NCI-H1694 treated with DMSO at 0.1 percent for 48 hours (cell line): ENCODE measurements at places on chromosomes 7 and 10.

DNA sequence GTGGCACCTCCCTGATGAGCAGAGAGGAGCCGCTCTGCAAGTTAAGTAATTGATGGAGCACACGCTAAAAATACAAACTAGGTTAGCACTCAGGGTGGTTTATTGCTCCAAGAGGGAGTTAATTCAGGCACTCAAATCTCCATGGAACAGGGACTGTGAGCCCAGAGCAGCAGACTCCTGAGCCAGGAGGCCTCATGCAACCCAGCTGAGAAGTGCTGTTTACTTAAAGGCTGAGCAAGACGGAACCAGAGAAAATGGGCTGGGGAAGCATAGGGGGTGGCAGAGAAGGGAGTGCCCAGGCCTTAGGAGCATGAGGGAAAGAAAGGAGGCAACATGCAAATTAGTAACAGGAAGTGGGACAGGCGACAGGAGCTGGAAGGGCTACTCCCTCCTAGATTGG is 174.1 kb downstream of the KCNMA1 start:
- no peak for DNase-seq

DNA sequence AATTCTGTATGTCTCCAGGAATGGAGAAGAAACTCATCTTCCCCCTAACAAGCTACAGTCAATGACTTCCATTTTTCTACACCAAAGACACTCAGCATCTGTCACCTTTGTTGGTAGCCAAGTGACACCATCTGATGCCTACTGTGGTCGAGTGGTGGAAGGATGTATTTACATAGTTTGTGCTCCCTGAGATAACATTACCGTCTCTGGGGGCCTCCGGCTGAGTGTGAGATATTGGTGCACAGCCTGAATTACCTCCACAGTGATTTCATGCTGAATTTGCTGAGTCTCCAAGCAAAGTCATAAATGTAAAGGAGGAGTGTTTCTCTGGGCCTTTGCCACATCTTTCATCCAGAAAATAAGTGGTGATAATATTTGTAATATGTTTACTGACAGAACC is 114.0 kb downstream of the GRID1 start:
- peak; percentile 39 for DNase-seq

- no peak for DNase-seq
Observed at GRCh38 chr7:27263781-27264180, 21.2 kb downstream of the EVX1 start.

DNA sequence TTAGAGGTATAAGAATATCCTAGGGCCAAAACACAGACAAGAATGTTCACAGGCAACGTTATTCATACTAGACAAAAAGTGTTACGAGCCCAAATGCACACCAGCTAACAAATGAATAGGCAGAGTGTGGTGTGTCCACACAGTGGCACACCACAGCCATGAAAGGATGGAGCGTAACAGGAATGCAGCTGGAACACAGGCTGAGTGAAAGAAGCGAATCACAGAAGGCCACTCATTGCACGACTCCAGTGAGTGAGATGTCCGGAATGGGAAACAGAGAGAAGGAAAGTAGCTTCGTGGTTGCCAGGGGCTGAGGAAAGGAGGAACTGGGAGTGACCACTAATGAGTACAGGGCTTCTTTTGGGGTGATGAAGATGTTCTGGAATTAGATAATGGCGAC is 198.8 kb downstream of the TNS3 start:
- DNase-seq, result no peak

- DNase-seq, result no peak
Observed at GRCh38 chr7:123190109-123190831, 9.5 kb downstream of the SLC13A1 start.

- DNase-seq, result no peak
Observed at GRCh38 chr7:135856356-135857144, 107.9 kb upstream of the FAM180A start.

GRCh38 chr10:88216976-88217375 is 353.6 kb downstream of the PTEN start:
- DNase-seq, result no peak

- no peak for DNase-seq
Observed at GRCh38 chr7:158650821-158651225, 53.8 kb downstream of the NCAPG2 start.

- DNase-seq, result no peak
Observed at GRCh38 chr10:97531401-97531986, 32.8 kb downstream of the UBTD1 start.

GRCh38 chr7:57354679-57355338 is 95.2 kb upstream of the ZNF716 start:
- DNase-seq, result no peak

DNA sequence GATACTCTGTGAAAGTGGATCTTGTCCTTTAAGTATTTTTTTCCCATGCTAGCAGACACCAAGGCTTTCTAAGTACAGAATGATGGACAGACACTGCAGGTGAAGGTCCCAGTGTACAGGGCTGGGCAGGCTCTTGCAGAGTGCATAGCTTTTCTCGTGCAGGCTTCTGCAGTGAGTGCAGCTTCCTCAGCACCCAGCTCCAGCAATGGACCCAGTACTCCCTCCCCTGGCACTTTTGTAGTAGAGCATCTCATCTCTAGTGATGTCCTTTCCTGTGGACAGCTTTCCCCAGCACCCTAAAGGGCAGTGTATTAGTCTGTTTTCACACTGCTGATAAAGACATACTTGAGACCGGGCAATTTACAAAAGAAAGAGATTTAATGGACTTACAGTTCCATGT is 104.3 kb downstream of the CUL2 start:
- peak; percentile 12 for DNase-seq

- DNase-seq, result peak; percentile 21
Observed at GRCh38 chr7:85030893-85031292, 156.0 kb downstream of the SEMA3D start.

- DNase-seq, result no peak
Observed at GRCh38 chr10:85043207-85043606, 714.8 kb downstream of the CCSER2 start.

GRCh38 chr7:47326220-47326619 is 255.7 kb downstream of the TNS3 start:
- no peak for DNase-seq

GRCh38 chr7:97298561-97298960 is 181.1 kb downstream of the SDHAF3 start:
- DNase-seq, result no peak

DNA sequence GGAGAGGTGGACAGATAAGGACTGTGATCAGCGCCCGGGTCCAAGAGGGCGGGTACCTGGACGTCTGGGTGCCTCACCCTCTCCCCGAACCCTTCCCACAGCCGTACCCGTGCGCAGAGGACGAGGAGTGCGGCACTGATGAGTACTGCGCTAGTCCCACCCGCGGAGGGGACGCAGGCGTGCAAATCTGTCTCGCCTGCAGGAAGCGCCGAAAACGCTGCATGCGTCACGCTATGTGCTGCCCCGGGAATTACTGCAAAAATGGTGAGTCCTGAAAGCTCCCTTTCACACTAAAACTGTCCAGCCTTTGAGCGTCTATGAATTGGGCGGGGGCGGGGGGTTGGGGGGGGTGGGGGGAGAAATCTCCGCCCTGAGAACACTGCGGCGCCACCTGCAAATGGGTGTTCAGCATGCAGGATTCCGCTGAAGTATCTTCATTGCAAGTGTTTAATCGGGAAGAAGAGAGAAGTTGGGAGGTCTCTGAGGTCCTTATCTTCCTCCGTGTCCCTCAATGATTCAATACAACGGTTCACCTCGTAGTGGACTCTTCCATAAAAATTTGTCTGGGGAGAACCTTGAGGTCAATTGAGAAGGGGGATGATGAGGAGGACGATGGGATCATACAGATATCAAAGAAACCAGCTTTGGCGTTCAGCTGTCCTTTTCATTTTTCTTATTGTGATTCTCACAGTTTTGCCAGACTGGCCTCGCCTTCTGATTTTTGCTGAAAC is 906 bp downstream of the DKK1 start:
- no peak for DNase-seq

GRCh38 chr7:145928937-145929336 is 187.7 kb upstream of the CNTNAP2 start:
- no peak for DNase-seq

DNA sequence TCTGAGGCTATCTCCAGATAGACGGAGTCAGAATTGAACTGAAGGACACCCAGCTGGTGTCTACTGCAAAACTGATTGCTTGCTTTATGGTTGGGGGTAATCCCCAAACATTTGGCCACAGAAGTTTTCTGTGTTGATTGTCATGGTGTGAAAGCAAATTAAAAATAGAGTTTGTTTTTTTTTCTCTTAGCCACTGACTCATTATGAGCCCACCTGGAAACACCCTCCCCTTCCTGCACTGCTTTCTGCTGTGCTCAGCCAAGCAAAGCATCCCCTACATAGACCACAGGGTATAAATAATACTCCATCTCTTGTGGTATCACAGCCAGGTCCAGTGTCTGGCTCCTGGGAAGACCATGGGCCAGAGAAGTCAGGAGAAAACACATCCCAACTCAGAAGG is 6.5 kb upstream of the VWC2 start:
- DNase-seq, result no peak

DNA sequence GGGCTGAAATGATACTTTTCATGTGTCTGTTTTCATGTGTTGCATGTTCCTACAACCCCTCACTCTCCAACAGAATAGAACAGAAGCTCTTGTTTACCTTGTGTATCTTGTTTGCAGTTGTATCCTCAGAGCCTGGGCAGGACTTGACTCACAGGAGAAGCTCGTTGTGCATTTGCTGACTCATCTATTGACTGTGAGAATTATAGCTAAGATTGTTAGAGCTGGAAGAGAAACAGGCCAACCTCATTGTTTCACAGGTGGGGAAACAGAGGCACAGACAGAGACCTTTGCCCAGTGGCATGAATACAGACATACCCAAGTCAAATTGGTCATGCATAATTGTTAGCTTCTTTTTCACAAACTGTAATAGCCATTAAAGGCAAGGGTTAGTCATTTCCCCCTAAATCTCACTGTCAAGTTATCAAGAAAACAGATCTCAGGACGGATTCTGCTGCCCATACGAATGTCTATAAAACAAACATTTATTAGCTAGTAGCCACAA is 4.6 kb upstream of the TSPAN15 start:
- no peak for DNase-seq

DNA sequence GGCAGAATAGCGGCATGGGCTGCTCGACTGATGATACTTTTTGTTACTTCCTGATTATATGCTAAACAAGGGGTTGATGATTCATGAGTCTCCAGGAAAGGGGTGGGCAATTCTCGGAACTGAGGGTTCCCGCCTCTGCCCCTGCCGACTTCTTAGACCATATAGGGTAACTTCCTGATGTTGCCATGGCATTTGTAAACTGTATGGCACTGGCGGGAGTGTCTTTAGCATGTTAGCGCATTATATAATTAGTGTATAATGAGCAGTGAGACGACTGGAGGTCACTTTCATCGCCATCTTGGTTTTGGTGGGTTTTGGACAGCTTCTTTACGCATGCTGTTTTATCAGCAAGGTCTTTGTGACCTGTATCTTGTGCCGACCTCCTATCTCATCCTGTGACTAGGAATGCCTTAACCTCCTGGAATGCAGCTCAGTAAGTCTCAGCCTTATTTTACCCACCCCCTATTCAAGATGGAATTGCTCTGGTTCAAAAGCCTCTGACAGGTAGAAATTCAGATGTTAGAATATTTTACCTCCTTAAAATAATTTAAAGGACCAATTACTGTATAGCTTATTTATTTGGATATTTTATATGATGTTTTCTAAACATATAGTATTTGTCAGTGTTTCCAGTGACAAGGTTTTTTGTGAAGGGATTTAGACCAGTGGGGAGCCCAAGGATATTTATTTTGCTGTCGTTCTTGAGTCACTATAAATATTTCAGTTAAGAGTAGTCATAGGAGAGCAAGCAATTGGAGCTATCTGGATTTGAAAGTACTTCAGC is 90.1 kb upstream of the PIK3CG start:
- DNase-seq, result no peak

DNA sequence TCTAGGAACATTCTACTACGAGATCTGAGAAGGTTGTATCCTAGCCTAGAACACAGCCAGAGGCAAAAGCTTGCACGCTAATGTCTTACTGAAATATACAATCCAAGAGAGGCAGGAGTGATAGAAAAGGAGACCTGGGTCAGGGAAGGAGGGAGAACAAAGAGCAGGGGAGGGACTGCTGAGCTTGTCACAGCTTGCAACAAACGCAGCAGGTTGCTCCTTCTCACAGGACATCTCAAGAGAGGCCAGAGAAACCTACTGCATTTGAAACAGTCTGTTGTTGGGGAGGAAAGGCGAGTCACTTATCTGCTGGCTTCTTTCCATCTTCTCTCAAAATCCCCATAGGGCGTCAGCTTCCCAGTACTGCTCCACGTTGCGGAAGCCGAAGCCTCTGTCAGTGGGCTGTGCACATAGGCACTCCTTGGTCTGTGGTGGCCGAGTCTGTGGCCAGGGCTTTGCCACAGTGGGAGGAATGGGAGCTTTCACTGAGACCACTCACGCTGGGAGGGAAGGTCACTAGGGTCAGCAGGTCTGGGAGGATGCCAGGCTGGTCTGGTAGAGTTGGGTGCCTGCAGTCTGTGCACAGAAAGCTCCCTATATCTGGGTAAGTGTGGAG is 25.8 kb upstream of the GPNMB start:
- no peak for DNase-seq

- no peak for DNase-seq
Observed at GRCh38 chr10:8919280-8919679, 864.8 kb downstream of the GATA3 start.

DNA sequence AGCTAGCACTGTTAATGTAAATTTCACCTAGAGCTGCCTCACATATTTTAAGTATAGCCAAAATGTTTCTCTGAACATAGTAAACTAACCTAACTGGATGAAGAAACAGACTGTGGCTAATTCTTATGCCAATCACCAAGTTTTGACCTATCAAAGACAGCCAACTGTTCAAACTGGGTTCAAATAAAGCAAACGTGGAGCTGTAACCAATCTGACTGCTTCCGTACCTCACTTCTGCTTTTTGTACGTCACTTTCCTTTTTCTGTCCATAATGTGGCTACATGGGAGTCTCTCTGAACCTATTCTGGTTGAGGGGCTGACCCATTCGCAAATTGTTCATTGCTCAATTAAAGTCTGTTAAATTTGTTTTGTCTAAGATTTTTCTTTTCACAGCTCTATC is 66.3 kb upstream of the ETV1 start:
- DNase-seq, result no peak

DNA sequence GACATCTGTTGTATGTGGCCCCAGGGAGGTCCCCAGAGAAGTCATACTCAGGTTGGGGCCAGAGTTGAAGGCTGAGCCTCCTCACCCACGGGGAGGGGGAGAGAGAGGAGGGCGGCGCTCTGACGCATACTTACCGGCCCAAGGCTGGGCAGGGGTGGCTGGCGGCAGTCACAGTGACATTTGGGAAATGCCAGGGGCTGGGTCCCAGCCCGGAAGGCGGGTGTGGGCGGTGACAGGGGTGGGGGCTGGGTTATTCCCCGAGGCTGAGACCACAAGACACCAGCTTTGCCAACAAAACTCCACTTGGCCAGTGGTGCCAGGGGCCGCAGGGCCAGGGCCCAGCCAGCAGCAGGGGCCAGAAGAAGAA is 41.1 kb downstream of the RASGEF1A start:
- no peak for DNase-seq

GRCh38 chr7:120806669-120807068 is 51.3 kb downstream of the TSPAN12 start:
- DNase-seq, result no peak
